ENCODE measurements at places on chromosomes 5 and 9.
A peak's percentile ranks its signal among the peaks of the same experiment; 100 is the strongest.

DNA sequence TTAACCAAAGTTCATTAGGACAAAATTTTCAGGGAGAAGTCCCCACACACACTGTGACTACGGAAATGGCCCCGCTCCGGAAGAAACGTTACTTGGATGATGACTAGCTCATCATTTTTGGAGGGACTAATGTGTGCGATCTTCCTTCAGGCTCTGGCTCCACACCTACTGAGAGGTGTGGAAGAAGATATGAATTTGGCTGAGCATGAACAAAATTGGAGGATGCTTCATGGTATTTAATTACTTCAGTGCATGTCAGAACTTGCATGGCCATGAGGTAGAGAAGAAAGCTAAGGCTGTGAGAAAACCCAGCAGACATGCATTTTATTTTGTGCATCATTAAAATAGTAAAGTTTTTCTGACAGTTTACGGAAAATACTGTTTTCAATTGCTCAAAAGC is 202.1 kb upstream of the TLE4 start:
- DNase-seq: no peak

GRCh38 chr9:6239048-6239461 is 23.4 kb downstream of the IL33 start:
- no peak for DNase-seq

DNA sequence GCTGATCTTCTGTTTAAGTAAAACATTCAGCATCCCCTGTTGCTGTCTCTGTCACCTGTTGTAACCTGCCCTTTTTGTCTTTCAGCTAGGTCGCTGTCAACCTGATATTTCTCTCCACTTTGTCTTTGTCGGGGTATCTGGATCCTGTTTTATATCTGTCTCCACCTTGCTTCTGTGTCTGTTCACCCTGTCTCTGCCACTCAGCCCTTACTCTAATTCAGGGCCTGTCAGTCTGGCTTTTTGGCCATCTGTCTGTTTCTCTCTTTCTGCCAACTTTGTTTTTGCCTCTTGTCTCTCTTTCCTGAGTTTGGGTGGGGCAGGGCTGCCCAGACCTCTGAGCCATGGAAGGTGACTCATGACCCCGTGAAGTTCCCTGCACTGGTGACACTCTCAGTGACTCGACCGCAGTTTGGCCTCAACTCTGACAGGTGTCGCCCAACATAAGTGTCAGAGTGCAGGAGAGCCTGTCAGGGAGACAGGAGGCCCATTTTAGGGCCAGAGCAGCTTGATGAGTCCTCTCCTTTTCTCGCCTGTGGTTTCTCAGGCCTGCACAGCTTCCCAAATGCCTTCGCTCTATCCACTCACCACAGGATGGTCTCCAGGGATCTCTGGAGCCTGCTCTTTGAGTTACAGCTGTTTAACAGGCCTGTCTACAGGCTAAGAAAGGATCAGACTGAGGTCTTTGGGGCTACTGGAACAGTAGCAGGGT is 868 bp downstream of the ZBTB43 start:
- no peak for DNase-seq

DNA sequence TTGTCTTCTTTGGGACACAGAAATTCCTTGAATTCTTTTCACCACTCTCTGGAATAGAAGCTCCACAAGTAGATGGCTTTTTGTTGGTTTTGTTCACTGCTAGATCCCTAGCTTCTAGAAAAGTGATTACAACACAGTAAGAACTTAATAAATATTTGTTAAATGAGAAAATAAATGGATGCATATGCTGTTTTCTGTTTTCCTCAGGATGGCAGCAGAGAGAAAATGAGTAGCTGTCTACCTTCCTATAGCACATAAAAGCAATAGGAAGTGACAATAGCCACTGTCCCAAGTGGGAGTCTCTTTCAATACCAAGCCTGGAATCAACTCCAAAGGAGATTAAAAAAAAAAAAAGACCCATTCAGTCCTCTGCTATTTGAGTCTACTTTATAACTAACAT is 100.6 kb upstream of the NREP start:
- DNase-seq: no peak

DNA sequence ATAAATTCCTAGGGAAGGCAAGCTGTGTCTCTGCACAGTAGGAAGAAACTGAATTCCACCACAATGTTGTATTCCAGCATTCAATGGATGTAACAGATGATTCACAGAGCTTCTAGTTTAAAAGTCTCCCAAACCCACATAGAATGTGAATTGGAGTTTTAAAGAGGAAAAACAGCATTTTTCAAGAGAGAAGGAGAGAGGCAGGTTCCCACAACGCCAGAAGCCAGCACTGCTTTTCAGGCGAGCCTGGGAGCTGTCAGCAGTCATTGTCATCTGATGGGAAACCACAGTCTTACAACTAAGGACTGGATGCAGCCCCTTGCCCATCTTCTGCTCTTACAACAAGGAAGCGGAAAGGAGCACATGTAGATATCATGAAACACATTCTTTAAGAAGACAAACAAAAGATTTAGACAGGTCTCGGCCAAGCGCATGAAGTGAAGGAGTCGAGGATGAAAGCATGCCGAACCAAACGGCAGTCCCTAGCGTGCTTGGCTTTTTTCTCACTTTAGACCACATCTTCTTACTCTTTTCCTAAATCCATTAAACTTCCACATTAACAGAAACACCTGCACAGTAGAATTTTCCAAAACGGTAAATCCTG is 638 bp downstream of the DIRAS2 start:
- DNase-seq: peak; percentile 49

DNA sequence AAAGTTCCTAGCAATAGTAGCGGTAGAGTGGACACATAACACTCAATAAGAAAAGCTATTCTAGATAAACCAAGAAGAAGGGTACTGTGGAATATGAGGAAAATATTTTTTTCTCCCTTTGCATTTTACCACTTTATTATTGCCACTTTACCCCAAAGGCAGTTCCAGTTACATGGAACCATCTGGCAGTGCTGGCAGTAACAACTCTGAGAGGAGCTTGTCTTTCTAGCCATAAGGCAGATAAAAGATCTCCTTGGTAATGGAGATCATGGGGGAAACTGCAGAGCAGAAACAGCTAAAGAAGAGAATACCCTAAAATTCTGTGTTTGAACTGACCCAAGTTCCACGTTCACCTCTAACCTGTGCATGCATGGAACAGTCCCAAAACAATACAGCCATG is 38.5 kb downstream of the UBTD2 start:
- DNase-seq: no peak

DNA sequence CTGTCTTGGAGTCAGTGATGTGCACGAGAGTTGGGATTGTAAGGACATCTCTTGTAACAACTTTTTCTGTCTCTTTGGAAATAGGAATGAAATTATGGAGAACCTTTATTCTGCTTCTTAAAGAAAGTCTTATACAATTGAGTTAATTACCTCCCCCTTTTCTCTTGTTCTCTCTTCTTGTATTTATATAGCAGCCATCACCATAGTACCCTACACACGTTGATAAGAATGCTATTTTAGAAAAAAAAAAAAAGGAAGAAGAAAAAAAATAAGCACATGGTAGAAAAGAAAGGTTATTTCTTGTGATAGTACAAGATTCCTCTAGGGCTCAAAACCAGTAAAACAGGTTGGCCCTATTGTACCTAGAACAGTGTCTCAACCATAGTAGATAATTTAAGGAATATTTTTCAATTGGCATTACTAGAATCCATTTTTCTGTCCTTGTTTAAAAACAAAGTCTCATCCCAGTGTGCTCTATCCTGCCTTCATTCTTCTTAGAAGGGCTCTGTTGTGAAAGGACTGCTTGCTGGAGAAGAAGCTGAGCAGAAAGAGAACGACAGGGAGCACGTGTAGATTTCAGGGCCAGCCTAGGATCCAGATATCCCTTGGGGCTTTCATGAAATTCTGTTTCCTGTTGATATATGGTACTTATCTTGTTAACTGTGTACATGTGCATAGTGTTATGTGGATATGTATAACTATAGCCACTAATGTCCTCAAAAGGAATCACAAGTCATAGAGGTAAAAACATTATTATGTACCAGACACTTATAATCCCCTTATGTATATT is 392.3 kb upstream of the MEF2C start:
- no peak for DNase-seq

- DNase-seq: no peak
These were observed 16.9 kb downstream of the BASP1 start for GRCh38 chr5:17234374-17234773.

DNA sequence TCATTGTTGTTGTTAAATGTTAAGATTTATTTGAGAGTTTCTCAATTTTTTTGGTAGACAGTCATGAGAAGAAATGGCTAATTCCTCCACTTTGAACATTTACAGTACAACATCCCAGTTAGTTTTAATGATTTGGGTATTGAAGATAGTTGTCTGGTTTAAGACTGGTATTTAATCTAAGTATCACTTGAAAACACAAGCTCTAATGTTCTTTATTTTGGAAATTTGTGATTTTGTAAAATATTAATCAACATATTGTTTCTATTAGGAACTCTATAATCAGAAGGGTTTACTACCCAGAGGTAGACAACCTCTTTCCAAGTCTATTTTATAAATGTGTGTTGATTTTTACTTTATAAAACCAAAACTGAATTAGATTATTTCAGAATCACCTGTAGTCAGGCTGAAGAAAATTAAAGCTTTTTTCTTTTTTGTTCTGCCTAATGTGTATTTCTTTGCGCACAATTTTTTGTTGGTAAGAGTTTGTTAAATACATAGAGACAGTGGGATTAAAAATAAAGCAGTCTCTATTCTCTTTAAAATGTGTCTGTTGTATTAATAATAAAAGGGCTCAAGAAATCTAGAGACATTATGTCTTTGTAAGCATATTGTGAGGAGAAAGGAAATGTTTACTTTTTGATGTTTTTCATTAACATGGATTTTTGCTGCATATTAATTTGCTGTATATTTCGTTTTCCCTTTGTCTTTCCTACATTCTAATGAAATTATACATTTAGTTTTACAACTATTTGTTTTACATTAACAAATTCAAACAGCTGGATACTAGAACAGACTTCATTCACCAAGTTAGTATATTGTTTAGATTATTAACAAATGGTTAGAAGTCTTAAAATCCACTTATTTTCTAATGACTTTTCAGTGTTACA is 3.9 kb upstream of the PURA start:
- DNase-seq: no peak

GRCh38 chr9:6759185-6759977 is 1.6 kb downstream of the KDM4C start:
- no peak for DNase-seq

DNA sequence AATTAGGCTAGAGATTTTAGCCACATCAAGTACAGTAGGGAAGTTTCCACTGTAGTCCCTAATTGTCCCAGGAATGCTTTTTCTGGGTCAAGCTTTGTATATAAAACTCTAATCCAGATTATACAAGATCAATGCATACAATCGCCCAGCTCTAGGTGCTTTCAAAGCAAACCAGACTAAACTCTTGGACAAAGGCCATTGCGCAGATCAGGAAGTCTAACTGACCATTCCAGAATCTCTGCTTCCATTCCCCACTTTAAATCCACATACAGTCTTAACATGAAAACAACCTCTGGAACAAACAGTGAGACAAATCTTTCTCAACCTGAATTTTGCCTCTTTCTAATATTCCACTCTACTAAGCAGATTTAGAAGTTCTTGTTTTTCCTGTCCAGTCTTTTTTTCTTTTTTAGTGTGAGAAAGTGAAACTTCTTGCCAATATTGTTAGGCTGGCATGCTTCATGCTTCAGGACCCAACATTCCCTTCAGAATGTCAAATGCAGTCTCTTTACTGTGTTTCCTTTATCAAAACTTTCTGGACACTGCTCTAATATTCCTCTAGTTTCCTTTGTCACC is 76.1 kb downstream of the ITGA1 start:
- no peak for DNase-seq

DNA sequence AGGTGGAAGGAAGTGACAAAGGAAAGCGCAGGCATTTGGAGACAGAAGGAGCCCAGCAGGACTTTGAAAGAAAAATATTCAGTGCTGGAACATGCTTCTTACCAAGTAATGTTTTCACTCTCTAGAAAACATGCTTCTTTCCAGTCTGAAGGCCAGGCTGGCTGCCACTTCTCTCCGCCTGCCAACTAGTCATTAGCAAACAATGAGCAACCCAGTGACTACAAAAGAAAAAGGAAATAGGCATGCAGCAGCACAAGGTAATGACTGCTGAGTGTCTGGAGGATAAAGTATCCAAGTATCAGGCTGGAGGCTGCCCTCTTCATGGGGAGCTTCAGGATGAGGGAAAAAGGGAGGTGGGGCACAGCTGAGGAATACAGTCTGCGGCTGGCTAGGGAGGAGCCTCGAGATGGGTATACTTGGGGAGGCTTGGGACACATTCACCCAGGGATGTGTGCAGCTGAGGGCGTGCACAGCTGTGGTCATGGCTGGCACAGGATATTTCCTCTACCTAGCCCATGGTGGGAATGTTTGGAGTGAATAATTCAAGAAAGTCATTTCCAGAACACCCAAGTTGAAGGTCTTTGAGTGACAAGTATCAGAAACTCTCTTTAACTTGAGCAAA is 161.5 kb upstream of the KIF2A start:
- DNase-seq: no peak

- DNase-seq: no peak
These were observed 38.7 kb downstream of the ASS1 start for GRCh38 chr9:130483371-130483971.

- DNase-seq: no peak
These were observed 61.7 kb downstream of the ABLIM3 start for GRCh38 chr5:149202910-149203451.

DNA sequence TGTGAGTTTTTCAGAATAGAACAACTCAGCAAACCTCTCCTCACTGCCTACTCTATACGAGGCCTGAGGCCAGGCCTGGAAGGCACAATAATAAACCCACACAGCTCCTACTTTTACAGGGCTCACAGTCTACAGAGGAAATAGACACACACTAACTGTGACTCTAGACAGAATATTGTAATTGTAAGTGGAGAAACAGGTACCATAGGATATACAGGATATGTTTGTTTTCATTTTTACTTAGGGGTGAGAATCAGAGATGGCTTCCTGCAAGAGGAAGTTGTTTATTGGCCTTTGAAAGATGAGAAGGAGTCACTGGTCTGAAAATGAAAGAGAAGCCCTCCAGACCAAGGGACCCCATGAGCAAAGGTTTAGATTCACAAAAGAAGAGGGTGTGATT is 35.8 kb upstream of the TGFBR1 start:
- no peak for DNase-seq

GRCh38 chr9:79632705-79633104 is 60.9 kb downstream of the TLE4 start:
- DNase-seq: no peak

- DNase-seq: no peak
These were observed 208.3 kb downstream of the TLE1 start for GRCh38 chr9:81480828-81481604.

DNA sequence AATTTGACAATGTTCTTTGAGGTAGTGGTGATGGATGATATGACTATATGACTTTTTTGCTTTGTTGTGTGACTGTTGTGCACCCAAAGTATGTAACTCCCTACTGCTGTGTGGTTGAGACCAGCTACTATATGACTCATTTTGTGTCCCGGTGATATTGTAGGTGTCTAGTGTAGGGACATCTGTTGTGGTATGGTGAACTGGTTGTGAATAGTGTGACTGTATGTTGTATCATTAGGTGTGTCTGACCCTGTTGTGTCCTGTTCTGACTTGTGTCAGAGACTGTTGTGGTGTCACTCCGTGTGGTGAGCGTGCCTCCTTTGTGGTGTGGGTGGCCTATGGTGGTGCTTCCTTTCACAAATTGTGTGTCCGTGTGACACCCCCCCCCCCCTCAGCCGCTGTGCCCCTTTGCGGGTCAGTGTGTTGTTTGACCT is 11.2 kb upstream of the CXXC5 start:
- DNase-seq: no peak

- DNase-seq: no peak
These were observed 143.3 kb downstream of the INSYN2B start for GRCh38 chr5:169836835-169837536.

- no peak for DNase-seq
These were observed 87.3 kb upstream of the SLC44A1 start for GRCh38 chr9:105157171-105157583.

- DNase-seq: no peak
These were observed 22.5 kb upstream of the POMT1 start for GRCh38 chr9:131480258-131480657.
